Cerebellum (tissue), 4 donors: ENCODE measurements at places on chromosomes 11 and 22. TPM values are rescaled to one million over a fixed set of nuclear protein-coding genes. Genes with fewer than 3 reads are reported as not detected.

The NXPE1 gene
- total RNA-seq: not detected

The CASP12 gene
- total RNA-seq: 0.27 TPM

The ANKK1 gene
- total RNA-seq: not detected

The CARD10 gene
- total RNA-seq: 3.4 TPM

The OR5M10 gene
- total RNA-seq: not detected

The KIRREL3 gene
- 31.0 TPM for total RNA-seq

The CD3E gene
- total RNA-seq: not detected

The CCDC117 gene
- 19.3 TPM for total RNA-seq

The BTG4 gene
- total RNA-seq: not detected

The OR2AG1 gene
- total RNA-seq: not detected

The TUBA8 gene
- total RNA-seq: 7.3 TPM

The TMPRSS4 gene
- not detected for total RNA-seq

The OR5B21 gene
- total RNA-seq: not detected

The DDTL gene
- 3.8 TPM for total RNA-seq

The C11orf97 gene
- total RNA-seq: not detected

The HDHD5 gene
- 22.0 TPM for total RNA-seq

The C11orf21 gene
- 0.27 TPM for total RNA-seq

The OR51B2 gene
- 1.2 TPM for total RNA-seq

The TBX1 gene
- 0.64 TPM for total RNA-seq

The BLID gene
- total RNA-seq: 7.5 TPM

The KRTAP5-9 gene
- not detected for total RNA-seq

The DHCR7 gene
- 36.7 TPM for total RNA-seq

The TENM4 gene
- 33.4 TPM for total RNA-seq

The DYNC2H1 gene
- total RNA-seq: 69.2 TPM

The CTSW gene
- not detected for total RNA-seq

The MICALL1 gene
- total RNA-seq: 16.8 TPM

The PANX3 gene
- total RNA-seq: not detected

The PHLDB1 gene
- total RNA-seq: 93.5 TPM

The DBX1 gene
- not detected for total RNA-seq

The BAIAP2L2 gene
- not detected for total RNA-seq

The C11orf91 gene
- total RNA-seq: not detected

The GGT5 gene
- total RNA-seq: 2.3 TPM

The PHETA2 gene
- 1.8 TPM for total RNA-seq

The DGAT2 gene
- total RNA-seq: 2.4 TPM

The OR6T1 gene
- not detected for total RNA-seq

The CHST1 gene
- 9.8 TPM for total RNA-seq

The SPA17 gene
- 4.5 TPM for total RNA-seq

The CDC45 gene
- 7.4 TPM for total RNA-seq

The HIPK3 gene
- total RNA-seq: 114 TPM

The USH1C gene
- total RNA-seq: 0.27 TPM

The CLMP gene
- total RNA-seq: 16.5 TPM

The MEI1 gene
- total RNA-seq: 0.73 TPM

The TXNRD2 gene
- 9.5 TPM for total RNA-seq

The SLC7A4 gene
- total RNA-seq: 2.0 TPM

The KCNE3 gene
- total RNA-seq: 1.5 TPM

The DCHS1 gene
- total RNA-seq: 62.2 TPM

The NTM gene
- total RNA-seq: 191 TPM

The ESAM gene
- 6.4 TPM for total RNA-seq

The AMOTL1 gene
- 44.4 TPM for total RNA-seq

The TMEM45B gene
- 0.64 TPM for total RNA-seq

The ROBO4 gene
- total RNA-seq: 7.9 TPM

The RAG2 gene
- not detected for total RNA-seq

The PGA5 gene
- not detected for total RNA-seq
